Muscle of leg (tissue), 16 donors: ENCODE measurements at places on chromosomes 7 and 10. TPM values are rescaled to one million over a fixed set of nuclear protein-coding genes. Genes with fewer than 3 reads are reported as not detected.
A peak's percentile ranks its signal among the peaks of the same experiment; 100 is the strongest.

Gene SAMD9
- 6.1 TPM for total RNA-seq

Gene GNGT1
- total RNA-seq, result not detected

Gene C10orf67
- 0.04 TPM for total RNA-seq

Gene SORBS1
- total RNA-seq, result 50.4 TPM

Gene TMEM184A
- total RNA-seq, result 0.49 TPM

DNA sequence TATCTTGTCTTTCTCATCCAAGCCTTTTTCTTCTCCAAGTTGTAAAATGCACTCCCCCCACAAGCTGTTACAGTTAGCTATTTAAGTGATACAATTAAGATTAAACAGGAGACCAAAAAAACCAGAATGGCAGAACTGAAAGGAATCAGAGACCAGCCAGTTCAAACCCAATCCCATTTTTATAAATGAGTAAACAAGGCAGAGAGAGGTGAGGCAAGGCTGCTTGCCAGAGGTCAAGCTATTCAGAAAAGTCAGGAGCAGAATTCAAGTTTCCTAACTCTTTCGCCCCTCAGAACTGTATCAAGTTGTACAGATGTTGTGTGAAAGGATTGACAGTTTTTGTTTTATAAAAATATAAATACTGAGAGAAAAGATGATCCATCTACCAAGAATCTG is 90.2 kb downstream of the ZFAND4 start:
- H3K36me3 ChIP-seq, result no peaks in the 10 kb centered on the region
- no peak overlapping the region for H3K27ac ChIP-seq
- no peak for DNase-seq
- no peaks in the 10 kb centered on the region for H3K4me1 ChIP-seq
- no peaks in the 10 kb centered on the region for H3K27me3 ChIP-seq
- H3K4me3 ChIP-seq, result no peak overlapping the region

DNA sequence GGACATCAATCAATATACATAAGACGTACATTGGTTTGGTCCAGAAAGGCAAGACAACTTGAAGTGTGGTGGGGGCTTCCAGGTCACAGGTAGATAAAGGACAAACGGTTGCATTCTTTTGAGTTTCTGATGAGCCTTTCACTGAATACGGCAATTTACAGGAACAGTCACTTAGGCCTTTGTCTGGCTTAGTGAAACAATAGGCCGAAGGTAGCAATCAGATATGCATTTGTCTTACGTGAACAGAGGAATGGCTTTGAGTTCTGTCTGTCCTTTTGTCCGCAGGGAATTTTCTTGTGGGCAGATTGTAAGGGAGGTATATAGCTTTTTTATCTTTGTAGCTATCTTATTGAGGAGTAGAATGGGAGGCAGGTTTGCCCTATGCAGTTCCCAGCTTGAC is 10.8 kb upstream of the STN1 start:
- no peaks in the 10 kb centered on the region for H3K36me3 ChIP-seq
- no peaks in the 10 kb centered on the region for H3K27me3 ChIP-seq
- DNase-seq, result no peak
- H3K4me3 ChIP-seq, result no peak overlapping the region

GRCh38 chr7:2897023-2897422 is 52.9 kb upstream of the GNA12 start:
- peaks cover 19% of the 10 kb centered on the region for H3K4me1 ChIP-seq
- H3K27me3 ChIP-seq, result peaks cover 4% of the 10 kb centered on the region
- H3K4me3 ChIP-seq, result no peak overlapping the region
- H3K36me3 ChIP-seq, result no peaks in the 10 kb centered on the region

DNA sequence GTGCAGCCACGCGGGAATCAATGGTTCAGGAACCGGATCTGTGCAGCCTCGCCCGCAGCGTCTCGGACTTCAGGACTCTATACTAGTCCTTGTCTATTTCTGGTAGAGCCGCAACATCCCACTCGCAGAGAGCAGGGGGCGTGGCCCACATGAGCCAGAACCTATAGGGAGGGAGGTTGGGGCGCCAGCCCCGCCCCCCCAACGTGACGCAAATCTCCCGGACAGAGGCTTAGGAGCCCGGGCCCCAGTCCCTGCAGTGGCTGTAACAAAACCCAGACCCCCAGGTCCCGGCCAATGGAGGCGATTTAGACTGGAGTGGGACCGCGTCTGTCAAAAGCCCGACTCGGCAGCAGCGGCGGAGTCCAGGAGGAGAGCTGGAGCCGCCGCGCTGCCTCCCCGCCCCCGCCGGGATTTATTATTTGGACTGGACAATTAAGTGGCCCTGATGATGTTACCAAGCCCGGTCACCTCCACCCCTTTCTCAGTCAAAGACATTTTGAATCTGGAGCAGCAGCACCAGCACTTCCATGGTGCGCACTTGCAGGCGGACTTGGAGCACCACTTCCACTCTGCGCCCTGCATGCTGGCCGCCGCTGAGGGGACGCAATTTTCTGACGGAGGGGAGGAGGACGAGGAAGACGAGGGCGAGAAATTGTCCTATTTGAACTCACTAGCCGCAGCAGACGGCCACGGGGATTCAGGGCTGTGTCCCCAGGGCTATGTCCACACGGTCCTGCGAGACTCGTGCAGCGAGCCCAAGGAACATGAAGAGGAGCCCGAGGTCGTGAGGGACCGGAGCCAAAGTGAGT is at the start of gene NKX2-3:
Gene NKX2-3 (plus strand): TSS at position 256 of the 809 bp plus-strand sequence. CDS start 190 bp downstream, at position 446.
- peaks cover 37% of the 10 kb centered on the region for H3K4me1 ChIP-seq
- DNase-seq, result peak; percentile 76
- H3K36me3 ChIP-seq, result no peaks in the 10 kb centered on the region
- H3K27me3 ChIP-seq, result peaks cover 88% of the 10 kb centered on the region
- H3K27ac ChIP-seq, result no peak within 1 kb of the TSS

GRCh38 chr7:139567647-139568345 is 44.3 kb downstream of the CLEC2L start:
- no peak overlapping the region for H3K27ac ChIP-seq
- DNase-seq, result no peak
- H3K4me1 ChIP-seq, result peaks cover 3% of the 10 kb centered on the region
- peaks cover 17% of the 10 kb centered on the region for H3K36me3 ChIP-seq
- H3K4me3 ChIP-seq, result no peak overlapping the region

DNA sequence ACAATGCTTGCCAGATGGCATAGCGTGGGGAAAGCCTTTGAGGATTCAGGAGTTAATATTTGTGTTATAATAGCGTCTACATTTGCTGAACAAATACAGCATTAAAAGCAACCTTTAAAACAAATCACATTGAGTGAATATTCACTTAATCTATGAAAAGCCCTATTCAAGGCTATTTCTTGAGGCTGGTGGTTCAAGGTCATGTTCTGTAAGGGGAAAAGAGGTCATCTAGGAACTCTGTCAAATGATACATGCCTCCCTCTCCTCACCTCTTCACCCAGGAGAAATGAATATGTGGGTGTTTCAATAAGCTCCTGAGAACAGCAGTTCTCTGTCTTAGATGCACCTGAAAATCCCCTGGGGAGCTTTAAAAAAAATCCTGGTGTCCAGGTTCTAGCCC is 303.0 kb downstream of the ELMO1 start:
- no peak for DNase-seq
- no peaks in the 10 kb centered on the region for H3K36me3 ChIP-seq
- H3K27ac ChIP-seq, result no peak overlapping the region
- no peaks in the 10 kb centered on the region for H3K27me3 ChIP-seq

DNA sequence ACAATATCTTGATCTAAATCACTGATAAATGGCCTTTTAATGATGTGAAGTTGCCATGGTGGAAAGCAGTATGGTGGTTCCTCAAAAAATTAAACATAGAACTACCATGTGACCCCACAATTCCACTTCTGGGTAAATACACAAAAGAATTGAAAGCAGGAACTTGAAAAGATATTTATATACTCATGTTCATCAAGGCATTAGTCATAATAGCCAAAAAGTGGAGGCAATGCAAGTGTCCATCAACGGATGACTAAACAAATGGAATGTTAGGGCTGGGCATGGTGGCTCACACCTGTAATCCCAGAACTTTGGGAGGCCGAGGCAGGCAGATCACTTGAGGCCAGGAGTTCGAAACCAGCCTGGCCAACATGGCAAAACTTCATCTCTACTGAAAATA is 2.0 kb upstream of the DNAJC12 start:
- H3K27ac ChIP-seq, result no peak overlapping the region
- H3K36me3 ChIP-seq, result no peaks in the 10 kb centered on the region
- no peaks in the 10 kb centered on the region for H3K27me3 ChIP-seq
- H3K4me1 ChIP-seq, result no peaks in the 10 kb centered on the region
- DNase-seq, result no peak

- peak overlapping the region; percentile 78 for H3K27ac ChIP-seq
- peaks cover 51% of the 10 kb centered on the region for H3K36me3 ChIP-seq
- H3K27me3 ChIP-seq, result no peaks in the 10 kb centered on the region
- no peak for DNase-seq
- H3K4me3 ChIP-seq, result no peak overlapping the region
Observed at GRCh38 chr10:124655191-124656112, 88.7 kb downstream of the FAM53B start.

DNA sequence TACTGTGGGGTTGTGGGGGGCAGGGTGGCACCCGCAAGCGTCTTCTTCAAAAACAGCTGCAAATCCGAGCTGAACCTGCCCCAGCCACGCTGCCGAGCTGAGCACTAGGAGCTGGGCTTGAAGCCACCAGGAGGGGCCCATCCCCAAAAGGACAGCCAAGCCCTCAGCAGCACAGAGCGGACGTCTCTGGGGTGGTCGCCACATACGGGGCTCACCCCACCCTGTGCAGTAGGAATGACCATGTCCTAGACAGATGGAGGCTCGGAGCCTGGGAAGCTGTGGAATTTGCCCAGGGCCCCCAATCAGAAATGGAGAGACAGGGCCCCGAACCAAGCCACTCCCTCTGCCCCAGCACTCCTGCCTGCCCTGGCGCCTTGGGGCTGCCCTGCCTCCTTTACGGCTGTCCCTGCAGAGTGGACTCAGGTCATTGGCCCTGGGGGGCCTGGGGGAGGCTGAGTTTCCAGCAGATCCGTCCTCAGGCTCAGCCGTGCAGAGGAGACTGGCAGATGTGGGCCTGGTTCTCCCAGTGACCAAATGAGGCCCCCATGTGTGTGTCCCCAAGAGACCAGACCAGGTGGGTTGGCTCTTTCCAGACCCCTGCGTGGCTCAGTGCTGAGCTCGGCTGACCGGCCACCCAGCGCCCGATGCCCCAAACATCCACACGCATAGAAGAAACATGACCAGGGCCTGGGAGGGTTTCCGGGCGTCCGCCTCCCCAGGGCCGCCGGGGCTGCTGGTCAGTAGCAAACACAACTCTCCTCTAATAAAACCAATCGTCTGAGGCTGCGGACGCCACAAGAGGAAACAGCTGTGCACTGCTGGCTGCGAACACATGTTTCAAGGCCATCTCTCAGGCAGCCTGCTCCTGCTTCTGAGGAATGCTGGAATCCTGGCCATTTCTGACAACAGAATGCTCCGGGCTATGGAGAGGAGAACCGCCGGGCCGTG is 54.9 kb downstream of the PDGFA start:
- H3K27me3 ChIP-seq, result peaks cover 39% of the 10 kb centered on the region
- H3K36me3 ChIP-seq, result no peaks in the 10 kb centered on the region
- peaks cover 76% of the 10 kb centered on the region for H3K4me1 ChIP-seq
- H3K27ac ChIP-seq, result peak overlapping the region; percentile 89

DNA sequence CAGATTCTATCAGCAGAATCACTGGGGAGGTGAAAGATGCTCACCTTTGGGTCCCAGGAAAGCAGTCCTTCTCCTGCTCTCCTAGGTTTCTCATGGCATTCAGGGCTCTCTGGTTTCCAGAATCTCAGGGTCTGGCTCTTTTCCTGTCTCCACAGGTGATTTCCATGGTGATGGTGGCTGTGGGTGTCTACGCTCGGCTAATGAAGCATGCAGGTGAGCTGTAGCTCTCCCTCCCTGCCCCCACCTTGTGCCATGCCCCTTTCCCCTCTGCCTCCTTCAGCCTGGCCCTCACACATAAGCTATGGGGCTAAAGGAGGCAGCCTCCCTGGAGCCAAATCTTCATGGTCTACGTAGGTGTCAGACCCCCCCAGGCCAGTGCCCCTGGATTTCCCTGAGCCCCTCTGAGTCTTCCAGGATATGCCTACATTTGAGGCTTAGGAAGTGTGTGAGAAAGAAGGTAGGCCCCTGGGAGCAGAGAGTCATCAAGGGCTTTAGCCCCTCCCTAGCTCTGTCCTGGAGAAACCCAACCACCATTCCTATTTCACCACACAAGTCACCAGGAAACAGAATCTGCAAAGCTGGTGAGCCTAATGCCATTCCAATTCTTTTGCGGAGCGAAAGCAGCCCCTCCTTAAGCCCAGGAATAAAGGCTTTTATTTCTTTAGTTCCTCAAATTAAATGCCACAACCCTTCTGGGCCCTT is 17.2 kb downstream of the TSPAN33 start:
- H3K27ac ChIP-seq, result no peak overlapping the region
- H3K27me3 ChIP-seq, result no peaks in the 10 kb centered on the region
- H3K4me3 ChIP-seq, result no peak overlapping the region
- H3K36me3 ChIP-seq, result peaks cover 14% of the 10 kb centered on the region

DNA sequence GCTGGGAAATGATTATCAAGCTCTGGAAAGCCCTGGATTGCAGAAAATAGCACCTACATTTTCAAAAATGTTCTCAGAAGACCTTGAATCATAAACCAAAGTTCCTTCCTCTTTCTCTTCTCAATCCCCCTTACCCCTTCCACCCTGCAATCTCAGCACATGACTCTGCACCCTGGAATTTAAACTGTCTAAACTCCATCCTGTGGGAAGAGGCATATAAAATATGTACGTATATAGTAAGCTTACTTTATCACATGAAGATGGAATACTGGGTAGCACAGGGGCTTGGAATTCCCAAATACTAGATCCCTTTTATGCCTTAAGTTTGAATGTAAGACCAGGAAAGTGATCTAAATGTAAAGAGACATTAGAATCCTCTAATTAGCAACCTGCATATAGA is 7.7 kb downstream of the AGMO start:
- H3K27me3 ChIP-seq, result no peaks in the 10 kb centered on the region
- H3K36me3 ChIP-seq, result no peaks in the 10 kb centered on the region
- no peak for DNase-seq
- H3K27ac ChIP-seq, result no peak overlapping the region
- no peaks in the 10 kb centered on the region for H3K4me1 ChIP-seq

- peaks cover 7% of the 10 kb centered on the region for H3K4me1 ChIP-seq
- no peak overlapping the region for H3K27ac ChIP-seq
- no peak overlapping the region for H3K4me3 ChIP-seq
- H3K36me3 ChIP-seq, result no peaks in the 10 kb centered on the region
- no peaks in the 10 kb centered on the region for H3K27me3 ChIP-seq
Observed at GRCh38 chr7:3910054-3910453, 609.0 kb downstream of the SDK1 start.

GRCh38 chr10:14063531-14064285 is 267.0 kb downstream of the FRMD4A start:
- H3K36me3 ChIP-seq, result no peaks in the 10 kb centered on the region
- peaks cover 3% of the 10 kb centered on the region for H3K4me1 ChIP-seq
- no peak overlapping the region for H3K27ac ChIP-seq
- no peak overlapping the region for H3K4me3 ChIP-seq

- no peaks in the 10 kb centered on the region for H3K27me3 ChIP-seq
- H3K27ac ChIP-seq, result no peak overlapping the region
- H3K4me1 ChIP-seq, result peaks cover 9% of the 10 kb centered on the region
- no peaks in the 10 kb centered on the region for H3K36me3 ChIP-seq
- no peak for DNase-seq
Observed at GRCh38 chr7:141361960-141362359, 189.2 kb upstream of the AGK start.

GRCh38 chr10:76296957-76297356 is 865.5 kb downstream of the LRMDA start:
- no peaks in the 10 kb centered on the region for H3K4me1 ChIP-seq
- no peak for DNase-seq
- no peak overlapping the region for H3K27ac ChIP-seq
- no peak overlapping the region for H3K4me3 ChIP-seq
- no peaks in the 10 kb centered on the region for H3K27me3 ChIP-seq
